Stimulated activated memory B cell treated with anti-CD40 and anti-IgM and Interleukin-4, amounts not matched to agents 10 μg/mL and 1 μg/mL and 100 μg/mL, for 72 hours (primary cell): ENCODE measurements at places on chromosomes 6 and 20.

GRCh38 chr20:37907677-37908401 is 4.9 kb downstream of the VSTM2L start:
- no peak overlapping the region for H3K27ac ChIP-seq
- ATAC-seq = no peak
- H3K36me3 ChIP-seq = no peaks in the 10 kb centered on the region

- H3K27me3 ChIP-seq = no peaks in the 10 kb centered on the region
- no peak for ATAC-seq
- no peaks in the 10 kb centered on the region for H3K36me3 ChIP-seq
These were observed 44.1 kb downstream of the SAMD3 start for GRCh38 chr6:130178692-130179091.

DNA sequence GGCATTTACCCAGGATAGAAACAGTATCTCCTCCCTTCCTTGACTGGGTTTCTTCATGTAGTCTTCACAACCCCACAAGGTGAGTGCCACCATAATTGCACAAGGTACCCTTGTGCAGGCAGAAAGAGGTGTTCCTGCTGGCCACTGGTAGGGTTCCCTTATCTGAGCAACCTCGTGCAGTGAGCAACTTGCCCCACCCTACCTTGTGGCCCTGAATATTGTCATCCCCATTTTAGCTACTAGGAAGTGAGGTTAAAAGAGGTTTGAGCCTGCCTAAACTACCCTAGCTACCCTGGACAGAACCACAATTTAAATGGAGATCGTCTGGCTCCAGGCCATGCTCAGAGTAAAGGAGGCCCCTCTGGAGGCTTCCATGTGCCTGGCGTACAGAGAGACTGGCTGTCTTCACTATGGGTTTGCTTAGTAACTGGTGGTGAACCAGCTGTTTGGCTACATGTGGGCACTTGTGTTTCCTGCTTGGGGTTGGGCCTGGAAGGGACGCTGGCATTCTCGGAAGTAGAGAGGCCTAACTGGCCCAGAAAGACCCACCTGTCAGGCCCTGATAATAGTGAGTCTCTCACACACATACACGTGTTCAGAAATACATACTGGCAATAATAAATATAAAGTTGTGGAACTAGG is 148.8 kb downstream of the LRFN2 start:
- H3K4me1 ChIP-seq = no peaks in the 10 kb centered on the region
- ATAC-seq = no peak

DNA sequence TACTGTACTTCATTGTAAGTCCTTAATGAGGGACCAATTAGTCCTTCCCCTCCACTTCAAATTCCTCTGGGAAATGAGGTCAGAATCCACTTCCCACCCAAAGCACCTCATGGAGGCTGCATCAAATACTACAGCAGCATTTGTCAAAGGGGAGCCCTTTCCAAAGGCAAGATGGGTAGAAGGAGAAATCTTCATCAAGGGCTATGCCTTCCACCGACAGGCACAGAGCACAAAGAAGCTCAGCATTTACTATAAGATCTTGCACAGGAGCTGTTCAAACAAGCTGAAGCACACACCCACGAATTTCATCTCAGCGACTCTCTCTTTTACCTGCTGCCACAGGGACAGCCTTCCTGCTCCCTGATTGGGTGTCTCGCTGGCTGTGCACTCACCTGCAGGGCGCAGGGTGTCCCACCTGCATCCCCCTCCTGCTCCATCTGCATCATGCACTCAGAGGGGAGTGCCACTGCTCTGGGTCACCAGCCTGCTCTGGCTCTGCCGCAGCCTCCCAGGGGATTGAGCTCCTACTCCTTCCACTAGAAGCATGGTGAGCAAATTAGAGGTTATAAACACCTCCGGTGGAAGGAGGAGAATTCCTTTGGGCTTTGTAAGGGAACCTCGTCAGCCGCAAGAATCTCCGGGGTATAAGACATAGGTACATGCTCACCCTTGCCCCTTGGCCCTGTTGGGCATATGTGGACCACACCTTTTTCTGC is 164.5 kb downstream of the ATXN1 start:
- no peaks in the 10 kb centered on the region for H3K27me3 ChIP-seq
- H3K4me3 ChIP-seq = no peak overlapping the region
- peaks cover 50% of the 10 kb centered on the region for H3K36me3 ChIP-seq
- H3K27ac ChIP-seq = peak overlapping the region; percentile 78
- peaks cover 63% of the 10 kb centered on the region for H3K4me1 ChIP-seq

GRCh38 chr6:24883618-24884017 is 52.1 kb downstream of the RIPOR2 start:
- H3K27me3 ChIP-seq = no peaks in the 10 kb centered on the region
- peaks cover 86% of the 10 kb centered on the region for H3K4me1 ChIP-seq
- ATAC-seq = peak; percentile 81
- H3K36me3 ChIP-seq = peaks cover 15% of the 10 kb centered on the region
- H3K27ac ChIP-seq = peak overlapping the region; percentile 66

DNA sequence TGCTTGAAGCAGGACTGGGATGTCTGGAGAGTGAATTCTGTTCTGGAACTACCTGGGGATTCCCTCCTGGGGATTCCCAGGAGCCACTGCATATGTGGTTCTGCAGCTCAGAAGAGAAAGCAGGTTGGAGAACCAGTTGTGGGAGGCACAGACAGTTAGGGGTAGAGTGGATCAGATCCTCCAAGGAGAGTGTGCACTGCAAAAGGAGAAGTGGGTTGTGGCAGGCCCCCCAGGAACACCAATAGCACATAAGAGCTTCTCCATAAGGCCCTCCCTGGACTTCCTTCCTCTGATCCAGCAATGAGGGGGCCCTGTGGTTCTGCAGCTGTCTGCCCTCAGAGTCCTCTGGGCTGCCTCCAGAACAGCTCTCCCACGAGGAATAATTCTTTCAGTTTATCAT is 369.2 kb upstream of the CNR1 start:
- no peaks in the 10 kb centered on the region for H3K4me1 ChIP-seq
- no peak overlapping the region for H3K4me3 ChIP-seq
- peaks cover 47% of the 10 kb centered on the region for H3K27me3 ChIP-seq

- peak overlapping the region; percentile 25 for H3K27ac ChIP-seq
- peak overlapping the region; percentile 5 for H3K4me3 ChIP-seq
- no peaks in the 10 kb centered on the region for H3K36me3 ChIP-seq
- ATAC-seq = peak; percentile 69
- H3K4me1 ChIP-seq = peaks cover 28% of the 10 kb centered on the region
These were observed 34.9 kb downstream of the KLHL31 start for GRCh38 chr6:53630533-53631226.

- H3K4me1 ChIP-seq = peaks cover 61% of the 10 kb centered on the region
- H3K27ac ChIP-seq = no peak overlapping the region
- no peaks in the 10 kb centered on the region for H3K27me3 ChIP-seq
- ATAC-seq = no peak
These were observed 10.8 kb downstream of the TRIM26 start for GRCh38 chr6:30202366-30202765.

- H3K27ac ChIP-seq = no peak overlapping the region
- H3K36me3 ChIP-seq = no peaks in the 10 kb centered on the region
- no peaks in the 10 kb centered on the region for H3K4me1 ChIP-seq
- H3K4me3 ChIP-seq = no peak overlapping the region
These were observed 254.2 kb downstream of the C6orf118 start for GRCh38 chr6:165055231-165055630.

- H3K27me3 ChIP-seq = peaks cover 11% of the 10 kb centered on the region
- no peak overlapping the region for H3K4me3 ChIP-seq
- H3K27ac ChIP-seq = no peak overlapping the region
- no peaks in the 10 kb centered on the region for H3K36me3 ChIP-seq
- no peak for ATAC-seq
These were observed 136.1 kb upstream of the NOX3 start for GRCh38 chr6:155591741-155592140.

DNA sequence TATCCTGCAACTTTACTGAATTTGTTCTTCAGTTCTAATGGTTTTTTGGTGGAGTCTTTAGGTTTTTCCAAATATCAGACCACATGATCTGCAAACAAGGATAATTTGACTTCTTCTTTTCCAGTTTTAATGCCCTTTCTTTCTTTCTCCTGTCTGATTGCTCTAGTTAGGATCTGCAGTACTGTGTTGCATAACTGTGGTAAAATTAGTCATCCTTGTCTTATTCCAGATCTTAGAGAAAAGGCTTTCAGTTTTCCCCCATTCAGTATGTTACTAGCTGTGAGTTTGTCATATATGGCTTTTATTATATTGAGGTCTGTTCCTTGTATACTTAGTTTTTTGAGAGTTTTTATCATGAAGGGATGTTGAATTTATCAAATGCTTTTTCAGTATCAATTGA is 4.3 kb downstream of the MICA start:
- no peak for ATAC-seq
- peaks cover 71% of the 10 kb centered on the region for H3K4me1 ChIP-seq

- peaks cover 18% of the 10 kb centered on the region for H3K27me3 ChIP-seq
- peak overlapping the region; percentile 88 for H3K27ac ChIP-seq
- no peak for ATAC-seq
- H3K4me1 ChIP-seq = peaks cover 51% of the 10 kb centered on the region
These were observed 754 bp downstream of the HDDC2 start for GRCh38 chr6:125300992-125301434.

DNA sequence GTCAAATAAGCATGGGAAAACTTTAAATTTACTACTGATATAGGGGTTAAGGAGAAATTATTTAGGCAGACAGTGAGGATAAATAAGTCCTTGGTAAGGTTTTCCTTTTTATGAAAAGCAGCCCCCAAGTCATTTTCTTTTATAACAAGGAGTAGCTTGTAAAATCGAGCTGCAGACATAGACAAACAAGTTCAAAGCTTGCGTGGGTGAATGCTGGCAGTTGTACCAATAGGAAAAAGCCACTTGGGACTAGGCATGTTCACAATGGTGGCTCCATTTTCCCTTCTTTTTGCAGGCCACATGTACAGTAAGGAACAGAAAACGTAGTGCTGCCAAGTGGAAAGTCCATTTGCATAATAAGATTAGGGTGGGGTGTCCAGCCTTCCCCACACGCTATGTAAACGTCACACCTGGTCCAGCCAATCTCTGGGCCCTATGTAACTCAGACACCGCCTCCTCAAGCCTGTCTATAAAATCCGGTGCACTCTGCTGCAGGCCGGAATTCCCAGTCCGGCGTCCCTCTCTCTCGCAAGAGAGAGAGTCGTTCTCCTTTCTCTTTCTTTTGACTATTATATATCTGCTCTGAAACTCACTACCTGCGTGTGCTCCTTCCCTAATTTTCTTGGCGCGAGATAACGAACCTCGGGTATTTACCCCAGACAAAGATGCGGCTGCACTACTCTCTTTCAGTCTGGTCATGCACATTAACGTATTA is 217.1 kb upstream of the MAN1A1 start:
- ATAC-seq = no peak
- no peaks in the 10 kb centered on the region for H3K4me1 ChIP-seq
- no peaks in the 10 kb centered on the region for H3K36me3 ChIP-seq
- no peak overlapping the region for H3K27ac ChIP-seq

DNA sequence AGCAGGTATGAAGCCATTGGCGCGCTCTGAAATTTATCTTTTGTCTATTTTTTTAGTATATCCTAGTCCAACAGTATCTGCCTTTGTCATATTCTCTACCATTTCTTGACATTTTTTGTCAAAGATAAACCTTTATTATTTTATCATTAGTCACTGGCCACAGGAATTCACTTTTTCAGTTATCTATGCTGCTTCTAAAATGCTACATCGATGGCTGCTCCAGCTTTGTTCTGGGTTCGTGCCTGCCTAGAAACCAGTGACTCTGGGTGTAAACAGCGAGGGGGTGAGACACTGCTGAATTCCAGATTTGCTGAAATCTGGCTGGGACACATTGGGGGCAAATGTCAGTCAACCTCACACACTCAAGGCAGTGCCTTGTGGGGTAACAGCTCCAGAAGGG is 193.4 kb downstream of the CDC5L start:
- no peaks in the 10 kb centered on the region for H3K27me3 ChIP-seq
- H3K36me3 ChIP-seq = no peaks in the 10 kb centered on the region
- no peak overlapping the region for H3K27ac ChIP-seq
- no peaks in the 10 kb centered on the region for H3K4me1 ChIP-seq

GRCh38 chr6:70099732-70100131 is 203.2 kb downstream of the COL9A1 start:
- peaks cover 6% of the 10 kb centered on the region for H3K4me1 ChIP-seq
- ATAC-seq = no peak
- H3K27ac ChIP-seq = no peak overlapping the region
- peaks cover 20% of the 10 kb centered on the region for H3K36me3 ChIP-seq

- no peak overlapping the region for H3K4me3 ChIP-seq
- no peak overlapping the region for H3K27ac ChIP-seq
- no peak for ATAC-seq
These were observed 182.4 kb downstream of the ISM1 start for GRCh38 chr20:13403453-13403852.

- ATAC-seq = no peak
- H3K4me3 ChIP-seq = no peak overlapping the region
- H3K36me3 ChIP-seq = no peaks in the 10 kb centered on the region
- H3K4me1 ChIP-seq = no peaks in the 10 kb centered on the region
- no peak overlapping the region for H3K27ac ChIP-seq
These were observed 111.3 kb downstream of the TBX18 start for GRCh38 chr6:84653027-84653551.

- no peak overlapping the region for H3K27ac ChIP-seq
- H3K27me3 ChIP-seq = no peaks in the 10 kb centered on the region
- peak overlapping the region; percentile 55 for H3K4me3 ChIP-seq
- H3K4me1 ChIP-seq = peaks cover 30% of the 10 kb centered on the region
- peak; percentile 35 for ATAC-seq
- H3K36me3 ChIP-seq = peaks cover 48% of the 10 kb centered on the region
These were observed 27.2 kb downstream of the DIDO1 start for GRCh38 chr20:62898970-62899632.

DNA sequence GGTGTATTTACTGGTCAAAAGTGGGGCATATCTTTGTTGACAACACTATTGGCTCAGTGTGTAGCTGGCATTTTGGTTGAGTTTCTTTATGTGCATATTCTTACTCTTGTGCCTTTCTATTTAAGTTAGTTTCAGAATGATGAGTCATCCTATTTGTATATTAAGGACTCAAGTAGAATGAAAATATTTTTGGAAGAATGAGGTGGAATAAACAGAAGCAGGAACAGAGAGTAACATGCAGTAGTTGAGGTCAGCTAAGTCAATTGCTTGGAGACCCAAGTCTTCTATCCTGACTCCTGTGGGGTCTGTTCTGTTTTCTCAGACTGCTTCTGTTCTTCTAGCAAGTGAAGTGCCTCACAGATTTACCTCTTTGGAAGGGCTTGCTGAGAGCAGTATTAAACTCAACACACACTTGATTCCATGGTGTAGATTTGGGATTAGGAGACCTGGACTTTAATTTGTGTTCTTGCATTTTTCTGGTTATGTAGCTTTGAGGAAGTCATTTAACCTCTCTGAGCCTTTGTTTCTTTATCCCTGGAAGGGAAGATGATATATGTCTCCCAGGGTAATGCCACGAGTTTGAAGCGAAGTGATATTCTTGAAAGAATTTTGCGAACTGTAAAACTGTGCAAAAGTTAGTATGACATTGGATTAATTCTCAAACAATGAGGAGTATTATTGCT is 324.3 kb downstream of the QKI start:
- H3K27me3 ChIP-seq = no peaks in the 10 kb centered on the region
- ATAC-seq = no peak
- no peak overlapping the region for H3K4me3 ChIP-seq
